ENCODE measurements at places on chromosomes 6 and 20. TPM values are rescaled to one million over a fixed set of nuclear protein-coding genes. Genes with fewer than 3 reads are reported as not detected.

Gene FAM8A1
- total RNA-seq: 9.3 TPM

Gene CDYL
- 61.4 TPM for total RNA-seq

Gene MLIP
- not detected for total RNA-seq

Gene VEGFA
- 98.7 TPM for total RNA-seq

Gene HSP90AB1
- 1,253 TPM for total RNA-seq

Gene PSMA7
- total RNA-seq: 402 TPM

Gene OLIG3
- total RNA-seq: not detected

Gene CRISP3
- not detected for total RNA-seq

Gene ASCC3
- total RNA-seq: 46.9 TPM
